ENCODE measurements at places on chromosomes 3 and 15. TPM values are rescaled to one million over a fixed set of nuclear protein-coding genes. Genes with fewer than 3 reads are reported as not detected.

ROPN1 gene
- total RNA-seq, result not detected

C3orf49 gene
- total RNA-seq, result not detected

MLF1 gene
- total RNA-seq, result 55.5 TPM

CGNL1 gene
- total RNA-seq, result 0.50 TPM

- H3K4me1 ChIP-seq, result no peaks in the 10 kb centered on the region
- H3K27ac ChIP-seq, result no peak overlapping the region
- no peaks in the 10 kb centered on the region for H3K27me3 ChIP-seq
- H3K36me3 ChIP-seq, result no peaks in the 10 kb centered on the region
These were observed 150.5 kb upstream of the POU1F1 start for GRCh38 chr3:87426918-87427317.

GRCh38 chr3:31829010-31829409 is 152.1 kb downstream of the OSBPL10 start:
- no peaks in the 10 kb centered on the region for H3K27me3 ChIP-seq
- H3K27ac ChIP-seq, result no peak overlapping the region
- no peak for DNase-seq
- H3K36me3 ChIP-seq, result no peaks in the 10 kb centered on the region

DNA sequence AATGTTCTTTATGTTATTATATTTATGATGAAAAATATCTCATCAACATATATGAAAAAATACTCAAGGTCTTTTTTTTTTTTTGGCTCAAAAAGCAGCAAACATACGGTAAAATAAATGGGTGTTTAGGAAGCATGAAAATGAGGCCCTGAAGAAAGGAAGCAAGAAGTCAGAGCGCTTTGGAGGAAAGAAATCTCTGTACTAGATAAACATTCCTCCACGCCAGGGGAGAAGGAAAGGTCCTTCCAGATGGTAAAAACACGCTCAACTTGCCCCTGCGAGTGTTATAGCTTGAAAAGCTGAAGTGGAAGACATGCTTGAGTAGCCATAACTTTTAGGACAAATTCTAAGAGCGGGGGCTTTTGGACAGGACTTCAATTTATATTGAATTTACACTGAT is 52.9 kb downstream of the FEM1B start:
- H3K27ac ChIP-seq, result no peak overlapping the region
- H3K4me3 ChIP-seq, result no peak overlapping the region
- no peak for DNase-seq
- no peaks in the 10 kb centered on the region for H3K36me3 ChIP-seq
- H3K4me1 ChIP-seq, result no peaks in the 10 kb centered on the region
- peaks cover 42% of the 10 kb centered on the region for H3K27me3 ChIP-seq

GRCh38 chr3:184796551-184796950 is 15.4 kb upstream of the VPS8 start:
- H3K36me3 ChIP-seq, result no peaks in the 10 kb centered on the region
- H3K27ac ChIP-seq, result no peak overlapping the region
- peaks cover 31% of the 10 kb centered on the region for H3K27me3 ChIP-seq
- no peak for DNase-seq
- no peaks in the 10 kb centered on the region for H3K4me1 ChIP-seq
- no peak overlapping the region for H3K4me3 ChIP-seq

GRCh38 chr3:141272906-141273662 is 41.5 kb downstream of the PXYLP1 start:
- H3K36me3 ChIP-seq, result peaks cover 13% of the 10 kb centered on the region
- DNase-seq, result no peak
- peaks cover 68% of the 10 kb centered on the region for H3K4me1 ChIP-seq
- H3K27me3 ChIP-seq, result no peaks in the 10 kb centered on the region

DNA sequence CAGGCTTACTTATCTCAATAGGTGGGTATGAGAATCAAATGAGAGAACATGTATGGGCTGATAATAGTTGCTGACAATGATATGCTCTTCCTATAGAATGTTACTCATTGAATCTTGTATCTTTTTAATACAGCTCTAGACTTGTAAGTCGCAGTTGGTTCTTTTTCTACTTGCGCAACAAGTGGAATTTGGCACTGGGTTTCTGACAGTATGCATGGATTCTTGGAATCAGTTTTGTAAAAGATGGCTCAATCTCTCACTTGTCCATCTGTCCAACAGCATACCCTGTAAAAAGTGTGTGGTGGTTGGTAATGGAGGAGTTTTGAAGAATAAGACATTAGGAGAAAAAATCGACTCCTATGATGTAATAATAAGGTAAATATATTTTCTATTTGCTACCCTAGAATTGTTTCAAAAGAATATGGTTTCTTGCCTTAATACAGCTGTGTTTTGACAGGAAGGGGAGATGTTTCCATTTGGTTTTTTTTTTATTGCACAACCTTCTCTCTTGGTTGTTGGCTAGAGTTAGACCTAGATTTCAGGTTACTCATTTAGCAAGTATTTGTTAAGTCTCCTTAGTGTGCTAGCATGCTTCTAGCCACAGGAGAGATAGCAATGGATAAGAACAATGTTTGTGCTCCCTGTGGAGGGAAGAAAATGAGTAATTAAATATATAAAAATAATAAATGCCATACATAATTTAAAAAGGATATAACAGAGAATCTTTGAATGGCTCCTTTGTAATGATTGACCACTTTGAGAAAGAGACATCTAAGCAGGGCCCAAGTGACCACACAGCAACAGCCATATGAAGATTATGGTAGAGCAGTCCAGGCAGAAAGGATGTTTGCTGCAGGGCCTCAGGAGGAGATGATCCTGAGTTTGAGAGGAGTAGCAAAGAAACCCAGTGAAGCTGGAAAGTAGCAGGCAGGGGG is 21.8 kb downstream of the ST3GAL6 start:
- no peak overlapping the region for H3K4me3 ChIP-seq
- DNase-seq, result no peak
- no peak overlapping the region for H3K27ac ChIP-seq
- no peaks in the 10 kb centered on the region for H3K27me3 ChIP-seq
- no peaks in the 10 kb centered on the region for H3K36me3 ChIP-seq

- H3K4me3 ChIP-seq, result peak overlapping the region; percentile 31
- H3K27me3 ChIP-seq, result no peaks in the 10 kb centered on the region
- peak overlapping the region; percentile 84 for H3K27ac ChIP-seq
- peak; percentile 33 for DNase-seq
- no peaks in the 10 kb centered on the region for H3K36me3 ChIP-seq
- peaks cover 23% of the 10 kb centered on the region for H3K4me1 ChIP-seq
These were observed 24.6 kb upstream of the RSL24D1 start for GRCh38 chr15:55221090-55222011.

DNA sequence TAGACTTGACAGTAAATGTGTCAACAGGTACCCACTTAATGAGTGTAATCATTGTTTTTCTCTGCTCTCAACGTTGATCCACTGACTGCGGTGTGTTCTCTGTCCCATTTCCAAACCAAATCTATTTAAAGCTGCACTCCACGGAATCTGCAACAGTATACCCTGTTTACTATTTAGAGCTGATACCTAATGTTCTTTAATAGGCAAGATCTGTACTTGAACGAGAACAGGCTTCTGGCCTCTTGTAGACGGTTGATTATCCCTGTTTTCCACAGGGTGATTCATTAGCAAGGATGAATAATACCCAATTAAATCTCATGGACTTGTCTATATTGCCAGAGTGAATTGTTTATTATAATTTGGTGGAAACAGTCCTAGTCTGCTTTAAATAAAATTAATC is 189.9 kb downstream of the LPP start:
- no peak for DNase-seq
- no peaks in the 10 kb centered on the region for H3K27me3 ChIP-seq
- H3K4me3 ChIP-seq, result no peak overlapping the region
- H3K27ac ChIP-seq, result no peak overlapping the region

GRCh38 chr3:107369791-107370190 is 7.4 kb upstream of the CCDC54 start:
- H3K36me3 ChIP-seq, result peaks cover 5% of the 10 kb centered on the region
- DNase-seq, result no peak
- no peak overlapping the region for H3K4me3 ChIP-seq
- peaks cover 19% of the 10 kb centered on the region for H3K4me1 ChIP-seq
- no peaks in the 10 kb centered on the region for H3K27me3 ChIP-seq
- no peak overlapping the region for H3K27ac ChIP-seq

DNA sequence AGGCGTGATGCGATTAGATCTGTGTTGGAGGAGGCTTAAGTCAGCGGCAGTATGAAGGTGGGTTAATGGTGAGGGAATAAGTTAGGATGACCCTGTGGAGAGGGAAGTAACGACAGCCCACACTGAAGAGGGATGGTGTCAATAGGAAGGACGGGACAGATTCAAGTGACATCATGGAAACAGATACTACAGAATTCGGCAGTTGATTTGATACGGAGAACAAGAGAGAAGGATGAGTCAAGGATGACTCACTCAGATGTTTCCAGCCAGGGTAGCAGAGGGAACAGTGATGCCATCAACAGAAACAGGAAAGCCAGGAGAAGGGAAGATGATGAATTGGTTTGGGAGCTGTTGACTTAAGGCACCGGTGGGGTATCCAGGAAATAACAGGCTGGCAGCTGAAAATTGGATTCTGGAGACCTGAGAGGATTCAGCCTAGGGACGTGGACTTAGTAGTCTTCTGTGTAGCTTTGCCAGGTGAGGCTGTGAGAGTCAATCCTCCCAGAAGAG is 38.0 kb downstream of the SHC4 start:
- H3K4me1 ChIP-seq, result peaks cover 8% of the 10 kb centered on the region
- H3K27ac ChIP-seq, result peak overlapping the region; percentile 37
- H3K27me3 ChIP-seq, result no peaks in the 10 kb centered on the region
- H3K36me3 ChIP-seq, result no peaks in the 10 kb centered on the region
- DNase-seq, result peak; percentile 25
- H3K4me3 ChIP-seq, result no peak overlapping the region

DNA sequence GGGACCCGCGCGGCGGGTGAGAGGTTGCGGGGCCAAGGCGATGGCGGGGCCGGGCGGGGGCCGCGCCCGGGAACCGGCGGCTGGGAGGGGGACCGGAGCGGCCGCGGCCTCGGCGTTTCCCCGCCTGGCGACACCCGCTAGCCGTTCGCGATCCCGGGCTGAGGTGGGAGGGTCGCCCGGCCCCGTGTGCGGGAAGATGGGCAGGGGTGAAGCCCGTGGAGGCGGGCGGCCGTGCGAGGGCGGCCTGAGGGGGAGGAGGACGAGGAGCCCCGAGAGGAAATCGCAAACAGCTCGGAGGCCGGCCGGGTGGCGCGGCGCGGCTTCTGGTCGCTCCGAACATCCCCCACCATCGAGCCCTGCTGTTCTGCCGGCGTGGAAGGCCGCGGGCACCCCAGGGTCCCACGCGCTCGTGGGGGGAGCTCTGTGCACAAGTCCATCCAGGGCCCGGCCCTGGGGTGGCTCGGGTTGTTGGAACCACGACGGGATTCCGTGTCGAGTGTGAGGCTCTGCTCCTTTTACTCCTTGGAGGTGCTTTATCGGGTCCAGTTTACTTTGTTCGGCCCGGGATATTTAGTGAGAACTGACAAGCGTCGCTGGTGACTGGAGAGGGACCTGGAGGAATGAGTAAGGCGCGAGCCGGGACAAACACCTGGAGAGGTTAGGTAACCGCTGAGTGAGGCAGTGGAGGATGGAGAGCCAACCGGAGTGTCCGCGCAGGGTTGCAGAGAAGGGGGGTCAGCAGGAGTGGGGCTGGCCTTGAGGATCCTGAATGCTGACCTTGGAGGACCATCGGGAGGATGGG is 728 bp downstream of the CRTC3 start:
- peak overlapping the region; percentile 61 for H3K4me3 ChIP-seq
- DNase-seq, result peak; percentile 55
- no peaks in the 10 kb centered on the region for H3K36me3 ChIP-seq
- H3K27ac ChIP-seq, result no peak overlapping the region
- no peaks in the 10 kb centered on the region for H3K27me3 ChIP-seq
- H3K4me1 ChIP-seq, result peaks cover 16% of the 10 kb centered on the region

DNA sequence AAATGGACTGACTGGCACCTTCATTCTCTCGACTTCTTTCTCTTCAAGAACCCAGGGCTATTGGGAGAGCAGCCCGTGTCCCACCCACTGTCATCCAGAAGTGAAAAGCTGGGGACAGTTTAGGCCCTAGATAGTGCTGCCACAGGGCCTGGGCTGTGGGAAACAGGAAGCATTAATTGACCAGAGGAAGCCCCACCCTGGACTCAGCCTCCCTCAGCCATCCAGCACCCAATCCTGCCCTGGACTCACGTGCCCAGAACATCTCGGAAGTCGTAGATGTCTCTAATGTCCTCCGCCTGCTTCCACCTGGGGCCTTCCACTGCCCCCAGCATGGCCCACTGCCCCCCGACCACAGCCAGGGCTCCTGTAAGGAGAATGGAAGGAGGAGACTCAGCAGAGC is 2.3 kb downstream of the CAMK1 start:
- DNase-seq, result no peak
- no peaks in the 10 kb centered on the region for H3K36me3 ChIP-seq
- no peak overlapping the region for H3K27ac ChIP-seq
- no peak overlapping the region for H3K4me3 ChIP-seq

DNA sequence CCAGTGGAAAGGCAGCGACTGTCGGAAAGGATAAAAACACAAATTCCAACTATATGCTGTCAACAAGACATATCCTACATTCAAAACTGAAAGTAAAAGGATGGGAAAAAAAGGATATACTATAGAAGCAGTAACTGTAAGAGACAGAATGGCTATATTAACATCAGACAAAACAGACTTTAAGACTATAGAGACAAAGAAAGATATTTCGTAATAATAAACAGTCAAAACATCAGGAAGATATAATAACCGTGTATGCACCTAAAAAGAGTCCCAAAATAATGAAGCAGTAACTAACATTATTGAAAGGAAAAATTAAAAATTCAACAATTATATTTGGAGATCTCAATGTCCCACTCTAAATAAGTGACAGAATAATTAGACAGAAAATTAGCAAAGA is 48.2 kb downstream of the ZNF148 start:
- H3K4me3 ChIP-seq, result no peak overlapping the region
- H3K4me1 ChIP-seq, result peaks cover 7% of the 10 kb centered on the region
- no peaks in the 10 kb centered on the region for H3K27me3 ChIP-seq
- DNase-seq, result no peak

DNA sequence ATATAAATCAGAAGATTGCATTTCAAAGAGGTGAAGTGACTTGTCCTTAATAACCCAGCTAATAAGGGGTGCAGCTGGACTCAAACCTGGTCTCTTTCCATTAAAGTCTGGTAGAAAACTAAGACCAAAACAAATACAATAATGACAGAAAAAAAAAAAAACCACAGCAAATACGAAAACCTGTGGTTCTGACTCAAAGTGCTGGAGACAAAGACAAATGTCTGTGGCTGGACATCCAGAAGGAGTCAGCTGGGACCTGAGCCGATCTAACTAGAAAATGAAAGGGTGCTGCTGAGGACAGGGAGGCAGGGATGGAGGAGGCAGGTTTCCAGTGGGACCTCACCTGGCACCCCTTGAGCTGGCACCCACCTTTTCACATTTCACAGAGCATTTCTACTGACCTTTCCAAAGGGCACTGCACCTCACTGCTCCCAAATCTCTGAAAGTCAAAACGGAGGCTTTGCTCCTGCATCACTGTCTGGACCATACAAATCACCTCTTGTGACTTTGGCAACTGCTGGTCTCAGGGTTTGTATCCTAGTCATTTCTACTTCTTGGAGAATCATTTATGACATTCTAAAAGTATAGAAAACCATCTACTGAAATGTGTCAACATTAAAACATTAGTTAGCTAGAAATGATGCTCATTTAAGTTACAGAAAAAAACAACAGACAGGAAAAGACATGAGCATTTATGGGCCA is 61.7 kb downstream of the CCNL1 start:
- no peak for DNase-seq
- H3K27ac ChIP-seq, result no peak overlapping the region
- H3K27me3 ChIP-seq, result no peaks in the 10 kb centered on the region

- no peaks in the 10 kb centered on the region for H3K36me3 ChIP-seq
- H3K4me1 ChIP-seq, result peaks cover 16% of the 10 kb centered on the region
- DNase-seq, result no peak
- no peak overlapping the region for H3K4me3 ChIP-seq
These were observed 48.8 kb downstream of the PSMD6 start for GRCh38 chr3:63974451-63974850.

- no peaks in the 10 kb centered on the region for H3K36me3 ChIP-seq
- no peak overlapping the region for H3K4me3 ChIP-seq
- no peak overlapping the region for H3K27ac ChIP-seq
- H3K27me3 ChIP-seq, result no peaks in the 10 kb centered on the region
- no peaks in the 10 kb centered on the region for H3K4me1 ChIP-seq
- DNase-seq, result peak; percentile 10
These were observed 47.6 kb downstream of the SETMAR start for GRCh38 chr3:4350789-4351163.

All from PC-9 (cell line).